Left renal pelvis (tissue), 4 donors: ENCODE measurements at places on chromosomes 3 and 15.

- peak; percentile 54 for DNase-seq
These were observed 612 bp downstream of the APPL1 start for GRCh38 chr3:57227930-57228751.

- DNase-seq: no peak
These were observed 200.1 kb upstream of the GAP43 start for GRCh38 chr3:115423170-115423569.

GRCh38 chr3:146156666-146157314 is 4.2 kb downstream of the PLOD2 start:
- DNase-seq: no peak

GRCh38 chr3:124014366-124014942 is 22.5 kb upstream of the ROPN1 start:
- no peak for DNase-seq

GRCh38 chr3:152706991-152707713 is 127.8 kb upstream of the P2RY1 start:
- DNase-seq: no peak

DNA sequence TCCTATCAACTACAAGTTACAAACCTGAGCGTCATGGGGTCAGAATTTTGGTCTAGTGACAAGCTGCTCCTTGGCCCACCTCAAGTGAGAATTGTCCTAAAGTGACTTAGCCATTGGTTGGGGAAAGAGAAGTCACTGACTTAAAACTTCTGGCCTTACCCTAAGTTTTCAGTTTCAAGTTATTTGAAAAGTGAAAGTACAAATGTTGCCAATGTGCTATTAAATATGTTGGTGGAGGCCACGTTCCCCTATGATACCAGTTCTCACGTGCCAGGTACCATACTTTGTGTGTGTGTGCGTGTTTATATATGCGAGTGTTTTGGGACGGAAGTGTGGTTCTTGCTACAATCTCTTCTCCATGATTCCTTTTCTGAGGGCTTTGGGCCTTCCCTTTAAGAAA is 22.6 kb upstream of the RASGRP1 start:
- DNase-seq: no peak

DNA sequence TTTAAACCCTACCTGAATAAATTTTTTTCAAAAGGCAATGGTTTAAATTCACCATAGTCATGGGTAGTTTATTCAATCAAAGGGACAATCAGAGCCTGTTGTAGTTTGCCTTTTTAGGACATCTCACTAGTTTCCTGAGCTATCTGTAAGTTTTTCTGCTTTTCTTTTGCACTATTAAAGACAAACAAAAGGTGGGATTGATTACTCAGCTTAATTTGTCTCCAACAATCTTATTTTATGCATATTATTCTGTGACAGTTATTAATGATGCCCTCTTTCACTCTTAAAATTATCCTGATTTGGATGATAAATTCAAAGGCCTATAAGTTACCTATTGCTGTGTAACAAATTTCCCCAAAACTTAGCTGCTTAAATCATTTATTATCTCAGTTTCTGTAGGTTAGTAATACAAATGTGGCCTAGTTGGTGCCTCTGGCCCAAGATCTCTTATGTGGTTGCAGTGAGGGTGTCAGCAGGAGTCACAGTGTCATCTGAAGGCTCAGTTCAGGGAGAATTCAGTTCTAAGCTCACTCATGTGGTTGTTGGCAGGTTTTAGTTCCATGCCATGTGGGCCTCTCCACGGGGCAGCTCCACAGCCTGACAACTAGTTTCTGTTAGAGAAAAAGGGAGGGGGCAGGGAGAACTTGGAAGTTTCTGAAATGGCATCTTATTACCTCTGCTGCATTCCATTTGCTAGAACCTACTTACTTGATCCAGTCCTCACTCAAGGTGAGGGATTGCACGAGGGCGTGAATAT is 16.0 kb downstream of the ARMC8 start:
- no peak for DNase-seq
